ENCODE measurements at places on chromosomes 2 and 18.

- no peak for DNase-seq
These were observed 120.0 kb downstream of the COL4A4 start for GRCh38 chr2:227043981-227044380.

GRCh38 chr2:66573416-66573815 lies 138.5 kb downstream of the MEIS1 start:
- DNase-seq: no peak

DNA sequence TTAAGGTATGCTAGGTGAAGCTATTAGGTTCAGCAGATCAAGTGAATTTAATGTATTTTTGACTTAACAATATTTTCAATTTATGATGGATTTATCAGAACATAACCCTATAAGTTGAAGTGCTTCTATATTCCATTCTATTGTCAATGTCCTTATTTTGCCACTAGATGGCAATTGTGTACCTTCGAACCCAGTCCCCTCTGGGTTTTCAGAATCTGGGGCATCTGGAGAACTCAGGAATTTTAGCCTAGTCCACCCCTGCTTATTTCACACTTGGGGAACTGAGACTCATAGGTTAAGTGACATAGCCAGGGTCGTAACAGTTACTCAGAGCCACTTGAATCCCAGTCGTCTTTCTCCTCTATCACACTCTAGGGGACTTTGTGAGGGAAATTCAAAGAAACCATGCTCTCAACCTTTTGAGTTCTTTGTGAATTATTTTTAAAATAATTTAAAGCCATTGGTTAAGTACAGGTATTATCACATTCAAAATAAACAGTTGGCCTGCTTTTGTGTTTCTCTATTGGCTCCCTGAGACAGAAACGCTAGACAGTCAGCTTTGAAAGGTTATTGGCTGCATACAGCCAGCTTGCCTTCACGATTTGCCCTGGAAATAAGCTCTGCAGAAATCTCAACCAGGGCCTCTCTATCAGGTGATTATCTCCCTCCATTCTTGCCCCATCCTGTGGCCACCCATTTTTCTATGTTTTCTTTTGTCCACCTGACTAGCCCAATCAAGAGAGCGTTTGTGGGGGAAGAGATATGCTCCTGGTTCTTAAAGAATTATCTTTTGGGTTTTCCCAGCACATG lies 145.0 kb downstream of the TTC27 start:
- DNase-seq: no peak

DNA sequence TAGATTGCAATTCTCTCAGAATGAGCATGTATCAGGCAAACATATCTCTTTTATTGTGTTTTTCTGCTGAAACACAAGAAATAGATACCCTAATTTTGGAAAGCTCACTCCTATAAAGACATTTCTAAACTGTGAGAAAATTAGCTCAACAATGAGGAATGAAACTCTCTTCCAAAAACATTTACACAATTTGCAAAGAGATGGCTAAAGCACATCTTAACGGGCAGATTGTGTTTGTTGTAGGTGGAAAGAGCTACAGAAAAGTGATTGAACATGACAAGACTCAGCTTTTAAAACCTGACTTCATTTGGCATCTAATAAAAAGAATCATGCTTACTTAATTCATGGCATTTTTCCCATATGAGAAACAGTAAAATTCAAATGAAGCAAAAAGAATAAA lies 175.0 kb upstream of the SLC39A10 start:
- DNase-seq: no peak

DNA sequence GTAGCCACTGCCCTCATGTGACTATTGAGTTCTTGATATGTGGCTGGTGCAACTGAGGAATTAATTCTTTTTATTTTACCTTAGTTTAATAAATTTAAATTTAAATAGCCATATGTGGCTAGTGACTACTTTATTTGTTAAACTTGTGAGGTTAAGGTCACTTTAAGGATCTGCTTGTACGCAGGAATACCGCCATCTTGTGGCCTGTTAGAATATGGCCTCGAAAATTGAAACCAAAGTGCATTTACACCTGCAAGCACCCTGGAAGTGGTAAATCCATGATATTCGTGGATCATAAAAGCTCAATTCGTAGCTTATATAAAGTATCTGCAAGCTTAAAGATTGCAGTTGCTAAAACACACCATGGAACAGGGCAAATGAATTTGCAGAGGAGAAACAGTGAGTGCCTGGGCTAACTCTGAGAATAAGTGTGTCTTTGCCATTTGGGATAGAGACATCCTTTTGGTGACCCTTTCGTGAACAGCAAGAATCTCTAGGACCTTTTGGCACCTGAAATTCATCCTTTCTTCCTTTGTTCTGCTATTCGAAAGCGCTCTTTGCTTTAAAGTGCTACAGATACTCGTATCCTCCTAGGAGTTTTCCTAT lies 59.9 kb upstream of the REG3A start:
- DNase-seq: no peak

DNA sequence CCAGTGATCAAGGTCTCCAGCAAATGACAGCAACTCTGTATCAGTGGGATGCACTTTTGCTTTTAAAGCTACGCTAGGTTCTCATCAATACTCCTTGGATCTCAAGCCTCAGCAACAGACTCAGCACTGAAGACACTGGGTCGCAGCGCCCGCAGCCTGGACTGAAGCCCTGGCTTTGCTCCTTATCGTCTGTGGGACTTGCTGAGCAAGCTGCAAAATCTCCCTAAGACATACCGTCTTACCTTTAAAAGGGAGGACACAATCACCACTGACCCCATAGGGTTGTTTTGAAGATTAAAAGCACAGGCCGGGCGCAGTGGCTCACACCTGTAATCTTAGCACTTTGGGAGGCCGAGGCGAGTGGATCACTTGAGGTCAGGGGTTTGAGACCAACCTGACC lies 8.1 kb downstream of the CYB5A start:
- no peak for DNase-seq

GRCh38 chr2:97355887-97356286 lies 233.8 kb downstream of the ANKRD36B start:
- no peak for DNase-seq

DNA sequence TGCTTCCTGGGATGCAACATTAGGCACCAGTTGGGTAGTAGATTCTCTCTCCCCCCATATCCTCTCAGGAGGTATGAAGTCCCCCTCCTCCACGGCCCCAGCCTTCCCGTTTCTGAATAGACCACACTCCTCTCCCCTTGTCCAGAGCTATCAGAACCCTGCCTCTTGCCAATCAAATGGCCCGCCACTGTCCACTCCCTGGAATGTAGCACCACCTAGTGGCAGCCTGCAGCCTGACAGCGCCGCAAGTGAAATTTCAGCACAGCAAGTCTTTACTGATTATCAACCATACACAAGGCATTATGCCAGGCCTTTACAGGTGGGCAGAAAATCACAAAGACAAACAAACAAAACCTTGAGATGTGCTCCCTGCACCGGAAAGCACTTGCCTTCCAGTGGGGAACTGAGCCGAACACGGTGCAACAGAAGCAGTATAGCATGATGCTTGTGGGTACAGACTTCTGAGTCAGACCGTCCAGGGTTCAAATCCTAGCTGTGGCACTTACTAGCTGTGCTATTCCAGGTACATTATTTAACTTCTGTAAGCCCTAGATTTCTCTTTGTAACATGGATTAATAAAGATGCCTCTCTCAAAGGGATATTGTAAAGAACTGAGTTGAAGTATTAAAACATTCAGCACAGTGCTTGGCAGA lies 174.0 kb downstream of the SMAD2 start:
- DNase-seq: peak; percentile 38

DNA sequence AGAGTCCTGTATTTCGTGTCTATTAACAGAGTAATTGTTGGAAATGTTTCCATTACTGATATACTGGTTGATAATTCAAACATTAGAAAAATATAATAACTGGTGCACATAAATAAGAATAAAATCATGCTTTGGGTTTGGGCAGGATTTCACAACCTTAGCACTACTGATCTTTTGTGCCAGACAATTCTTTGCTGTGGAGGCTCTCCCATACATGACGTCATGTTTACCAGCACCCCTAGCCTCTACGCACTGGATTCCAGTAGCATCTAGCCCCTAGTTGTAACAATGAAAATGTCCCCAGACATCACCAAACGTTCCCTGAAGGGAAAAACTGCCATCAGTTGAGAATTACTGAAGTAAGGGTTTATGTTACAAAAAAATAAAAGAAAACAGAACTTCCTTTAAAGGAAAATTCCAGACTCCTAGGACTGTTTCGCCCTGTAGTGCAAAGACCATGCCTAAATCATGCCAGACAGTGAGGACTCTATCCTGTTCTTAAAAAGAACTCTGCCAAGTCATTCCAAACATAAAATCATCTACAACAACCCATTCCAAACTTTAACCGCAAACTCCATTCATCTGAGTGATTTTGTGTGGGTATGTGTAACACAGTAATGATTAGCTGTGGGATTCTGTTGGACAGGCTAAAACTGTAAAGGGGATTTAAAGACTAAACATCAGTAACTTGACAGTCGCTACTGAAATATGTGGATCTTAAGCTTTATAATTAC lies 313.4 kb upstream of the CCDC68 start:
- DNase-seq: no peak

GRCh38 chr2:10345126-10345525 lies 42.4 kb downstream of the HPCAL1 start:
- no peak for DNase-seq

- DNase-seq: no peak
These were observed 524 bp upstream of the KLHL14 start for GRCh38 chr18:32773382-32773712.

- no peak for DNase-seq
These were observed 42.1 kb downstream of the CAVIN2 start for GRCh38 chr2:191804766-191805165.

- no peak for DNase-seq
These were observed 61.4 kb downstream of the SOS1 start for GRCh38 chr2:39059366-39059952.
